ENCODE measurements at places on chromosomes 1 and 21.

DNA sequence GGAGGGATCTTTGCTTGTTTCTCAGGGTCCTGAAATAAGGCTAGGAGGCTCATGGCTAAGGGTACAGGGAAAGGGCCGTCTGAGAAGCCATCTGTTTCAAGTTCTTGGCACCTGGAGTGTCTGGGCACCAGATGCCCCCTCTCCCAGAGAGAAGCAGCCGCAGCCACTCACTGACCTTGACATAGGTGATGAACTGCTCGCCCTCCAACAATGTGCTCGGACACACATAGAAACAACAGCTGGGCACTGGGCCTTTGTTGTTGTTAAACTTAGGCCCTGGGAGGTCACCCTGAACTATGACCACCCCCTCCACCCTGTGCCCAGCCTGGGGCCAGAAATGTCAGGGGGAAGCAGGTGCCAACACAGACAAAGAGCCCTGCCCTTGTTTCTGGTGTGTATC, 9.2 kb upstream of the TNNI1 start:
- DNase-seq, result no peak

DNA sequence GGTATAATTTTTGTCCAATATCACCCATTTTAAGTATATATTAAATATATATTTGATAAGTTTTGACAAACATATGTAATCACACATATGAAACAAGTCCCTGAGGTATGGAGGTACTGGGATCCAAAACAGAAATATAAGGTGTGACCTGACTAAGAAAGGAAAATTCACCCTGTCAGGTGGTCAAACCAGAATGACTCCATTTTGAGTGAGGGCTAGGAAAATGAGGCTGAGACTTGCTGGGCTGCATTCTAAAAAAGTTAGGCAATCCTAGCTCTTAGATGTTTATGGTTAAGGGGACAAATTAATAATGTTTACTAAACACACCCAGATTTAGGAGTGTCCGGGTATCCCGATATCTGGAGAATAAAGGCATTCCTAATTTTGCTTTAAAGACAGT, 11.6 kb upstream of the SLC19A2 start:
- no peak for DNase-seq

DNA sequence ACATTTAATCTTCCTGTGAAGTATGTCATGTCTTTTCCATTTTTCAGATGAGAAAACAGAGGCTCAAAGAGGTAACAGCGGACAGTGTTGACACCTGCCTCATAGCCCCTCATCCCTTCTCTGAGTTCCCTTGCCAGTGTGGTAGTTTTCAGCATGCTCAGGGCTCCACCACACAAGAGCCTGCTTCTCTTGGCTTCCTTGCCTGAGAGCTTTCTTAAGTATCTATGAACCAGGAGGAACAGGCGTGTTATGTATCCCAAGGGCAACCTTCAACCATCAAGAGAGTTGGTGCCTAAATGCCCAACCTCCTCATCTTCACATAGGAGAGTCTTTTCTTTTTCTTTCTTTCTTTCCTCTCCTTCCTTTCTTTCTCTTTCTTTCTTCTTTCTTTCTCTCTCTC, 5.9 kb upstream of the PAFAH2 start:
- no peak for DNase-seq

DNA sequence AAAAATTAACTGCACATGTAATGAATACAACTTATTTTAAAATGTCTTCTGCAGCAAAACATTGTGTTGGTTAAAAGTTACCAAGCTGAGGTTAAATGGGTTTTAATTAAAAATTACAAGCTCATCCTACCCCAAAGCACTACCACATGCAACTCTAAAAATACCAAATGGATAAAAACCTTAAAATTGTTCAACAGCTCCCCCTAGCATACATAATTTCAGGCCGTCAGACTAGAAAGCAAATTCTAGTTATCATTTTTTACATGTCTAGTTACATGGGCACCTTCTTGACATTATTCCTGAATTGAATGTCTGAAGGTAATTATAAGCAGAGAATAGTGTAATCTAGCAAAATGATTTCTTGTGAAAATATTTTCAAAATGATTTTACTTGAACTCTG, 176.5 kb downstream of the C1orf21 start:
- DNase-seq, result no peak

DNA sequence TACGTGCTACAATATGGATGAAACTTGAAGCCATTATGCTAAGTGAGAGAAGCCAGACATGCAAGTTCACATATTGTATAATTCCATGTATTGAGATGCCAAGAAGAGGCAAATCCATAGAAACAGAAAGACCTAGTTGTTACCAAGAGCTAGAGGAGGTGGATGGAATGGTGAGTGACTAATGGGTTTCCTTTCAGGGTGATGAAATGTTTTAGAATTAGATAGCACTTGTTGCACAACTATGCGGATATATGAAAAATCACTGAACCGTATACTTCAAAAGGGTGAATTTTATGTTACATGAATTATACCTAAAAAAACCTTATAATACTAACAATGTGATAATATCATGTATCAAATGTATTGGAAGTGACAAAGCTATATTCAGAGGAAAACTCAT, 18.1 kb downstream of the EPHA10 start:
- no peak for DNase-seq

DNA sequence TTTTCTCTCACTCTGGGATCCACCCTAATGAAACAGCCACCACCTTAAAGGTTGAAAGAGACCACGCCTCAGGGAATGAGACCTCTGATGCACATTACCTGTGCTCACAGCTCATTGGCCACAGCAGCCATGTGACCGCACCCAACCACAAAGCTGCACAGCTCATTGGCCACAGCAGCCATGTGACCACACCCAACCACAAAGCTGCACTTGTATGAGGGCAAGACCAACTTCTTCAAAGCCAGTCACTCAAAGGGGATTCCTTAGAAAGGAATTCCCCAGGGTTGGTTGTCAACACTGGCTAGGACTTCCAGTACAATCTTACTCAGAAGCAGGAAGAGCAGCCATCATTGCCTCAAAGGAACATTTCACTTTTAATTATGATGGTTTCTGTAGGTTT, 43.6 kb upstream of the PDE9A start:
- no peak for DNase-seq

DNA sequence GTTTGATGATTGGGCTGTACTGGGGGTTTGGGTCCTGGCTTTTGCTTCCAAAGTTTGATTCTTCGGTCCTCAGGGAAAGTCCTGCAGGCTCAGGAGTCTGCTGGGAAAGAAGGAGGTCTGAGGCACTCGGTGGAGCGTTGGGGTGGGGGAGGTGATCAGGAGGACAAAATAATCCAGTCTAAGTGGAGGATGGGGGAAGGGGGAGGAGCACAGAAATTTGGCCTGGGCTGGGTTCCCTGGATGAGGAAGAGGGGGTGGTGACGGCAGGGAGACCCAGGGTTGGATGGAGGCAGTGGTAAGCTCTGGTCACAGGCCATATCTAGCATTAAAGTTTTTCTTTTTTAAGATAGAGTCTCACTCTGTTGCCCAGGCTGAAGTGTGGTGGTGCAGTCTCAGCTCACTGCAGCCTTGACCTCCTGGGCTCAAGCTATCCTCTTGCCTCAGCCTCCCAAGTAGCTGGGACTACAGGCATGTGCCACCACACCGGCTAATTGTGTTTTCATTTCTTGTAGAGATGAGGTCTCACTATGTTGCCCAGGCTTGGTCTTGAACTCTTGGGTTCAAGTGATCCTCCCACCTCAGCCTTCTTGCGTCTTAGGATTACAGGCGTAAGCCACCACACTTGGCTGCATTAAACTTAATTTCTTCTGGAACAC, 6.8 kb downstream of the SH2D2A start:
- no peak for DNase-seq

DNA sequence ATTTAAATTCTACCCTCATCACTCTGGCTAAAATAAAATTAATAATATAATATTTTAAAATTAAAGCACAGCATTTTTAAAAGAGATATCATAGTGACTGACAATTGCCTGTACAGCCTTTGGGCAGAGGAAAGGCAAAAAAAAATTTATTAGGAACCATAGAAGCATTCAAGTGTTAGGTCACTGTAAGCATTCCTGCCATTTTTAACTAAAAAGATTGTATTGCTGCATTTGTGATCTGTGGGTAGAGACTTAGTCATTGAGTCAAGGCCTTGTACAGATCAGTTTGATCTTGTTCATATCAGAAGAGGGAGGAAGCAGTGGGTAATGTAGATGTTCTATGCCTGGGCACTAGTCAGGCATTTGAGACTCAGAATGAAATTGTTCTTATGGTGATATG, 109.9 kb downstream of the LYPLAL1 start:
- no peak for DNase-seq

- DNase-seq, result no peak
Observed at GRCh38 chr1:50986653-50987052, 16.6 kb downstream of the CDKN2C start.

All from D341Med (cell line).